ENCODE measurements at places on chromosomes 5 and 9. TPM values are rescaled to one million over a fixed set of nuclear protein-coding genes. Genes with fewer than 3 reads are reported as not detected.

CCDC69 gene
- 95.6 TPM for total RNA-seq

SHISAL2B gene
- total RNA-seq = not detected

TICAM2 gene
- total RNA-seq = 1.6 TPM

CNTFR gene
- total RNA-seq = 30.9 TPM

CKMT2 gene
- total RNA-seq = 1.8 TPM

ROR2 gene
- 4.2 TPM for total RNA-seq

DNA sequence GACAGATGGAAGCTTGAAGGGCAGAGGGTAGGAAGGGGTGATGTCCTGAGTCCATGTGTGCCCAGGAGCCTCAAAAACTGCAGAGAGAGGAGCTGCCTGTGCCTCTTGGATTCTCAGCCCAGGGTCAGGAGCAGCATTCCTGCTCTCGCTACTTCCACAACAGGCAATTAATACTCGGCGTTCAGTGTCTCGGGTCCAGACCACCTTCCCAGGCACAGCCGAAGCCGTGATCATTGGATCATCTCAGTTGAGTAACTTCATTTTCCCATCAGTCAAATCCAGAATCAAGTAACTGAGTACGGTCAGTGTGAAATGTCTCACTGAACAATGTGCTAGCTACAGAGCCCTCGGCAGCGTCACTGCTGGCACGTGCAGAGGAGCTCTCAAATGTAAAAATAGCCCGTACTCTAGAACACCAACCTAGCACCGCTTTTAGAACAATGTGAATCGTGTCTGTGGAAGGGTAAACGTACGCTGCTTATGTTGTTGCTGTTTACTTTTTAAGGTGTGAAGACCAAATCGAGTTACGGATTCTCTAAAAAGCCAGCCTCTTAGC, 63.5 kb upstream of the IRX4 start:
- H3K36me3 ChIP-seq = no peaks in the 10 kb centered on the region
- no peak for DNase-seq

DNA sequence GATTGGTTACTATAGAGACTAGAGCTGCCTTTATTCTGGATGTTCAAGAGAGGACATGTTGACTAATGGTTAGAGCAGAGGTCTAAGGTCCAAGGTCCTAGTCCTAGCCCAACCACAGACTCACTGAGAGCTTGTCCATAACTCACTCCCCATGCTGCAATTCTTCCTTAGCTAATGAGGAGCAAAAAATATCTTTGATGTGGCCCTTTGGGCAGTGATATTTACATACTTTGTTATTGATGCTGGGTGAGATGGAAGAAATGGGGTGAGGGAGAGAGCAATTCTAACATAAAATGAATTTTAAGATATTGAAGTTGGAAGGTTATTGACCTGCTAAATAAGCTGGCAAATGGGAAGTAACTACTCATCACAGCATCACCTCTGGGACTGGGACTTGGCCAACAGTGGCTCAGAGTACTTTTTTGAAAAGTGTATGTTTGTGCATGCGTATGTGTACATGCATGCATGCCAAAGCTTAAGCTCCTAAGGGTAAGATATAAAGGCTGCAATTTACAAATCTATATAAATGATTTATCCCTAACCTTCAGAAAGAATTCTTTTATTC, 58.0 kb upstream of the ANKRD55 start:
- H3K4me3 ChIP-seq = no peak overlapping the region
- H3K4me1 ChIP-seq = peaks cover 15% of the 10 kb centered on the region
- H3K36me3 ChIP-seq = no peaks in the 10 kb centered on the region
- no peak overlapping the region for H3K27ac ChIP-seq
- H3K27me3 ChIP-seq = no peaks in the 10 kb centered on the region

TAF1L gene
- not detected for total RNA-seq

CDH9 gene
- not detected for total RNA-seq

DNA sequence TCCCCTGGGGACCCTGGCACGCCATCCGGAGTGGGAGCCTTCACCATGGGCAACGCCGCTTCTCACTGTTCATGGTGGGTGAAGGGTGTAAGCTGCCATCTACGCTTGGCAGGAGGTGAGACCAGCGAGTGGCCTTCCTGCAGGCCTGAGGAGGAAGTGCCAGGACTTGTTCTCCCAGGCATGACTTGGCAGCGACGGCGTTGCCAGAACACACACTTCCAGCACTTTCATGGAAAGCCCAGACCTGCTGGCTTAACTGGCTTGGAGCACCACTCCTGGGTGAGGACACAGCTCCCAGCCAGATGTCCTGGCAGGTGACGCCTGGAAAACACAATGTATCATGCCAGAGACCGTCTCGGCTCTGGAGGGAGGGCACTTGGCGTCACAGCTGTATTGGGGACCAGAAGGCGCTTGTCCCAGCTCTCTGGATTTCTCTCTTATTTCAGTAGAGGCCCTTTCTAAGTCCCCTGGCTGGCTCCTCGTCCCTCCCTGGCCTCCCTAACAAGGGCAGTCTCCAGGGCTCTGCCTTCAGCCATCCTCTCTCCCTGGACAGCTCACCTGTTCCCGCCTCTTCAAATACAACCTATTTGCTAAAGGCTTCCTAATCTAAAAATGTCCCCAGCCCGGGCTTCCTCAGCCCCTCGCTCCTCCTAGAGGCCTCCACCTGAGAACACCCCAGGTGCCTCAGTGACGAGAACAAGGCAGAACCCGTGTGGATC, 188.3 kb downstream of the OLFM1 start:
- DNase-seq = no peak
- H3K4me3 ChIP-seq = no peak overlapping the region
- H3K36me3 ChIP-seq = no peaks in the 10 kb centered on the region
- no peaks in the 10 kb centered on the region for H3K27me3 ChIP-seq

BTNL8 gene
- total RNA-seq = not detected

NLN gene
- total RNA-seq = 10.9 TPM

DNA sequence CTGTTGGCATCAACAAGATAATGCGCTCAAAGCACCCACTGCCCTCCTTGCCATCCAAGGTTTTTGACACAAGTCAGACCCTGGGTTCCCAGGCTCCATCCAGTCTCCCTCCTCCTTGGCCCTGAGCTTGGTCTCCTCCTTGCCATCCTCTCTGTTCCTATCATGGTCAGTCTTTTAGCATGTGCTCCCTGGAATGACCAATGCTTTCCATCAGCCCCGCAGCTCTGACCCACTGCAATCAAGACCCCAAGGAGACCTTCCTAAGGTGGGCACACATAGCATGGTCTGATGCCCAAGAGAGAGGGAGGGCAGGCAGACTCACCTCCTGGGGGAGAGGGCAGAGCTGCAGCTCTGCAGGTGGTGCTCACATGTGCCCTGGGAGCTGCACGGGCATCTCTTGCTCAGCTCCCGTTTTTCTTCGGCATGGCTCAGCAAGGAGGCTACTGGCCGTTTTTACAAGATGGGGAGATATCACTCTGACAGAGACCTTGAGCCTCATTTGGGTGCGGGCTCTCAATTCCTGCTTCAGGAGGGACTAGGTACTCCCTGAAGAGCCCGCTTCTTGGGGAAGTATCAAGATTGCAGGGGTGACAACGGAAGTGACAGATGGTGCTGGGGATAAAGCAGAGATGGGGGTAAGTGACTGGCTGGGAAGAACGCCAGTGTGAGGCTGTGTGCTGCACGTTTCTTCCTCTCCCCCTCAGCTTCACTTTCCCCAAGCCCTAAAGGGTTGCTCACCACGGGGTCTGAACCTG, 3.3 kb downstream of the SEPTIN8 start:
- no peaks in the 10 kb centered on the region for H3K4me1 ChIP-seq
- no peaks in the 10 kb centered on the region for H3K36me3 ChIP-seq
- no peak overlapping the region for H3K4me3 ChIP-seq
- no peaks in the 10 kb centered on the region for H3K27me3 ChIP-seq

KCNMB1 gene
- 1.2 TPM for total RNA-seq

DNA sequence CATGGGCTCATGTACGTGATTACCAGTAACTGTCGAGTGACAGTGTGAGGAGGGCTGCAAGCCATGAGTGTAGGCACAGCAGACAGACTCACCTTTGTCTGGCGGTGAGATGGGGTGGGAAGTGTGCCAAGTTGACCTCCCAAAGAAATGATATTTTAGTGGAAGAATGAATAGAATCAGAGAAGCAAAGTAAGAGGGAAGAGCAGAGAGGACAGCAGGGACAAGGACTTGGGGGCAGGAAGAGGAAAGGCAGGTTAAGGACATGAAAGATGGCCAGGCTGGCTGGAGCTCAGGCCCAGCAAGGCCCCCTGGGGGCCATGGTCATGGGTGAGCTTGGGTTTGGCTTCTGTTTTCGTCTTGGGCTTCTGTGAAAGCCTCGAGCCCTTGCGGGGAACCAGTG, 20.2 kb downstream of the TGFBI start:
- DNase-seq = no peak
- H3K36me3 ChIP-seq = no peaks in the 10 kb centered on the region
- no peak overlapping the region for H3K27ac ChIP-seq

DNA sequence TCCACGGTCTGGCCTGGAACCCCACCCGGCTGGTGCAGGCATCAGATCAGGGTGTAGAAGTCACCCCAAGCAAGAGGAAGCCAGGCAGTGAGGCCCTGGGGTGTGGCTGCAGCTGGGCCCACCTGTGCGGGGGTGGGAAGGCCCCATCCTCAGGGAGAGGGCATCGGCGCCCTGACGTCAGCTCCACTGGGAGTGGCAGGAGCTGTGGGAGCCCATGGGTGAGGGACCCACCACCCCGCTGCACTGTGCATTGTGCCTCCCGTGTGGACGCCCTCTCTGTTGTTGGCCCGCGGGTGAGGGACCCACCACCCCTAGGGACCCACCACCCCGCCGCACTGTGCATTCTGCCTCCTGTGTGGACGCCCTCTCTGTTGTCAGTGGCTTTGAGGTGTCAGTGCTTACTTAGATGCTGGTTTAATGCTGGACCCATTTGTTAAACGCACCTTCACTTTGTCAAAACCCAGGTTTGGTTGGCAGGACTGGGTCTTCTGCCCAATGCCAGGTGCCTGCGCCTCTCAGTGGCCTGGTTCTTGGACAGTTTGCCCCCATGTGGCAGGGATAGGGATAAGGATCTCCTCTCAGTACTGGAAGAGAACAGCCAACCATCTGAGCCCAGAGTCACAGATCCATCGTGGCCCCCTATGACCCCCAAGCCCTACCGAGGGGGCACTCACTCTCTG, 6.9 kb upstream of the EXOC3 start:
- H3K27ac ChIP-seq = no peak overlapping the region
- no peak overlapping the region for H3K4me3 ChIP-seq
- no peaks in the 10 kb centered on the region for H3K36me3 ChIP-seq
- no peak for DNase-seq

PCSK1 gene
- total RNA-seq = 0.42 TPM

- no peaks in the 10 kb centered on the region for H3K36me3 ChIP-seq
- DNase-seq = no peak
- H3K27me3 ChIP-seq = no peaks in the 10 kb centered on the region
- H3K4me1 ChIP-seq = no peaks in the 10 kb centered on the region
- no peak overlapping the region for H3K4me3 ChIP-seq
Measured at GRCh38 chr9:36041506-36041905, 4.8 kb downstream of the RECK start.

GRCh38 chr5:54607006-54607405, 89.4 kb downstream of the SNX18 start:
- no peak overlapping the region for H3K4me3 ChIP-seq
- H3K4me1 ChIP-seq = peaks cover 20% of the 10 kb centered on the region
- H3K27me3 ChIP-seq = no peaks in the 10 kb centered on the region

GRCh38 chr5:74257645-74258313, 382.7 kb downstream of the ENC1 start:
- H3K36me3 ChIP-seq = no peaks in the 10 kb centered on the region
- no peak overlapping the region for H3K4me3 ChIP-seq
- peaks cover 20% of the 10 kb centered on the region for H3K4me1 ChIP-seq
- peak; percentile 52 for DNase-seq

- no peaks in the 10 kb centered on the region for H3K36me3 ChIP-seq
- no peaks in the 10 kb centered on the region for H3K27me3 ChIP-seq
- DNase-seq = peak; percentile 48
- no peak overlapping the region for H3K4me3 ChIP-seq
- H3K4me1 ChIP-seq = no peaks in the 10 kb centered on the region
- peak overlapping the region; percentile 42 for H3K27ac ChIP-seq
Measured at GRCh38 chr9:131951905-131952304, 127.8 kb downstream of the MED27 start.

DNA sequence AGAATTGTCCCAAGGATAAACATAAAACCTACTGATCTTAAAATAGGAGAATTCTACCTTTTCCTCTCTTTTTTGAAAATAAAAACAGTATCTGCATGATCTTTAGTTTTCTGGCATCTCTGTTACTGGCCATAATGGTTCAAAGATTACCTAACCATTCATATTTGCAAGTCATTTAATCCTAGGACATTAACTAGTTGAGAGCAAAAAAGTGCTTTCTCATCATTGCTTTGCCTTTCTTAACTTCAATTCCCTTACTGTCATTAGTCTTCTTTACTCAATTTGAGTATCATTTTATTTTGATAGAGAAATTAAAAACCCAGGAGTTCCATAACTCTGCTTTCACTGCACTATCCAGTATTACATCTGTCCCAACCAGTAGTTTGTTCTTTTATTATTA, 68.6 kb downstream of the RFX3 start:
- H3K27ac ChIP-seq = no peak overlapping the region
- no peak overlapping the region for H3K4me3 ChIP-seq
- H3K27me3 ChIP-seq = no peaks in the 10 kb centered on the region

DNA sequence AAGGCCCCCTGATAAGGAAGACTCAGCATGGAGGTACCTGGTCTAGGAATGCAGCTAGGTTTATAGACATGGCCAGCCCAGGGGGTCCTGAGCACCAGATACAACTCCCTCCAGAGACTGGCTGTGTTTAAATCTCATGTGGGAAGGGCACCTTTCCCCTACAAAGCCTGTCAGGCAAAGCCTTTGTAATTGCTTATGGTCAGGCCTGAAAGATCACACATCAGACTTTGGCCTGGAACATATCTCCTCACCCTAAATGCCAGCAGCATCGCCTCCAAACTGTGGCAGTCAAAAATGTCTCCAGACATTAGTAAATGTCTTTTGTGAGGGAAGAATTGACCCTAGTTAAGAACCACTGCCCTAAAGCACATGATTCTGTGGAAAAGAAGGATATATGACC, 51.6 kb upstream of the MACIR start:
- no peak overlapping the region for H3K27ac ChIP-seq
- peaks cover 6% of the 10 kb centered on the region for H3K4me1 ChIP-seq

MYO10 gene
- 36.9 TPM for total RNA-seq

FAM120A gene
- 73.3 TPM for total RNA-seq

PCDHGA5 gene
- total RNA-seq = 12.1 TPM

- H3K4me3 ChIP-seq = no peak overlapping the region
- no peaks in the 10 kb centered on the region for H3K4me1 ChIP-seq
- H3K36me3 ChIP-seq = no peaks in the 10 kb centered on the region
- H3K27ac ChIP-seq = no peak overlapping the region
Measured at GRCh38 chr5:135472141-135472540, 20.0 kb upstream of the TIFAB start.

- H3K36me3 ChIP-seq = no peaks in the 10 kb centered on the region
- no peak overlapping the region for H3K27ac ChIP-seq
Measured at GRCh38 chr9:134518004-134518606, 123.5 kb upstream of the COL5A1 start.

GRK6 gene
- 19.4 TPM for total RNA-seq

GRCh38 chr9:68861436-68861835, 152.5 kb downstream of the PRKACG start:
- H3K4me3 ChIP-seq = no peak overlapping the region
- H3K36me3 ChIP-seq = no peaks in the 10 kb centered on the region
- no peak for DNase-seq
- no peaks in the 10 kb centered on the region for H3K27me3 ChIP-seq

All from tibial nerve (tissue), 4 donors.